Stimulated activated CD4-positive, alpha-beta T cell treated with anti-CD3 and anti-CD28 coated beads, Interleukin-2, amount 100 ng/mL, for 24 hours (primary cell): ENCODE measurements at places on chromosomes 3 and 15.

GRCh38 chr3:152318512-152318911 lies 49.8 kb downstream of the MBNL1 start:
- DNase-seq: no peak

- DNase-seq: no peak
Measured at GRCh38 chr3:160768918-160769317, 12.9 kb downstream of the PPM1L start.

DNA sequence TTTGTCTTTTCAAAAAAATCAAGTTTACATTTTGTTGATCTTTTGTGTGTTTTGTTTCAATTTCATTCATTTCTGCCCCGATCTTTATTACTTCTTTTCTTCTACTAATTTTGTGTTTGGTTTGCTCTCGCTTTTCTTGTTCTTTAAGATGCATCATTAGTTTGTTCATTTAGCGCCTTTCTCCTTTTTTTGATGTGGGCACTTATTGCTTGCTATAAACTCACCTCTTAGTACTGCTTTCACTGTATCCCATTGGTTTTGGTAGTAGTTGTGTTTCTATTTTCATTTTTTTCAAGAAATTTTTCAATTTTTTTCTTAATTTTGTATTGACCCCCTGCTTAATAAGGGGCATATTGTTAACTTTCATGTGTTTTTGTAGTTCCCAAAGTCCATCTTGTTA lies 34.4 kb downstream of the PRKCI start:
- DNase-seq: no peak

GRCh38 chr3:71859123-71859519 lies 74.2 kb upstream of the PROK2 start:
- DNase-seq: no peak

DNA sequence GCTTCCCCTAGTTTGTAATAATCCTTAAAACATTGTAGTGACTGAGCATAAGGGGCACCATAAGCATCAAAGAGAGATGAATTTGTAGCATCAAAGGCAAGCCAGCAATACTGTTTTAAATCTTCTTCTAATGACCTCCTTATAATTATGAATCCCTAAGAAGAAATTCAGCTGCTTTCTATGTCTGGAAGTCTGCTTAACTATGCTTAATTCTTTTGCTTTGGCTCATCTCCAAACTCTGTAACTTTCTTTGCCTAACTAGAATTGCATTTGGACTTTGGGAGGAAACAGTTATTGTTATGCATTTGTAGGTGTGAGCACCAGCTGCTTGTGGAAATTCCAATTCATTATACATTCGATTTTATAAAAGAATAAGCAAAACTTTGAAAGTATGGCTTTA lies 117.7 kb upstream of the SPATA16 start:
- DNase-seq: no peak

- DNase-seq: no peak
Measured at GRCh38 chr3:45453083-45453482, 64.7 kb downstream of the LARS2 start.

DNA sequence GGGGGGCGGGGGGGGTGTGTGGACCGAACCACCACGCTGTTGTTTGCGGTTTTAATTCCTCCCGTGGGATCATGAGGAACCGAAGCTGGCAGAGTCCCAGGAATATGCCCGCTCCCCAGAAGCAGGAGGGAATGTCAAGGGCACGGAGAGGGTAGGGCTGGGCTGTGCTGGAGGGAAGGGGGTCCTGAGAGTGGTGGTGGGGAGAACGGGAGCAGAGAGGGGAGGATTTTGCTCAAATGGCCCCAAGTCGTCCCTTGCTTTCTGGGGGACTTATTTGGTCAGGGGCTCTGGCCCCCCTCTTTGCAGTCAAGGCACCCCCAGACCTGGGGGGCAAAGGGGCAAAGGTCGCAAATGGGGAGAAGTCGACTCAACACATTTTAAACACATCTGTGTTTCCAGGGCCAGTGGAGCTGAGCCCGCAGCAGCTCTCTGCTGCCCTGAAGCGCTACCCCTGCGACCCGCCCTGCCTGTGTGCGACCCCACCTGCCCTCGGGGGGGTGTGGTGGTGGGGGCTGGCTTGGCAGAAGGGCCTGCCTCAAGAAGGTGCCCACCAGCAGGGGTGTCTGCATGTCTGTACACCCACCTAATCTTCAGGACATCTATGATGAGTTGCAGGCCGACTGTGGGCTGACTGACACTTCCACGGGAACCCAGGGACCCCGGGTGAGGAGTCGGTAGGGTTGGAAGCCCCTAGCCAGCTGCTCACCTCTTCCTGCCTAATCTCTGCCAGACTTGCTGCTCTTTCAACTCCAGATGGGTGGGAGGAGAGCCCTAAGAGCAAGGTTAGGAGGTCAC lies 602 bp upstream of the ATP2B2 start:
- no peak for DNase-seq

- no peak for DNase-seq
Measured at GRCh38 chr3:65961128-65961527, 77.6 kb downstream of the MAGI1 start.

GRCh38 chr15:69161079-69161877 lies 843 bp downstream of the GLCE start:
- peak; percentile 25 for DNase-seq

GRCh38 chr3:46749129-46749528 lies 31.5 kb upstream of the PRSS50 start:
- no peak for DNase-seq

- DNase-seq: peak; percentile 26
Measured at GRCh38 chr15:62390791-62391640, 225.9 kb upstream of the C2CD4B start.

- no peak for DNase-seq
Measured at GRCh38 chr3:178960181-178960580, 111.4 kb downstream of the ZMAT3 start.
